ENCODE measurements at places on chromosomes 12 and 14.

- DNase-seq, result no peak
Observed at GRCh38 chr14:86788224-86788623, 1204.8 kb downstream of the GALC start.

GRCh38 chr12:121261398-121261797 lies 35.1 kb downstream of the CAMKK2 start:
- no peak for DNase-seq

- DNase-seq, result no peak
Observed at GRCh38 chr14:25136811-25137210, 86.9 kb upstream of the STXBP6 start.

GRCh38 chr14:24441485-24441884 lies 1.1 kb downstream of the SDR39U1 start:
- DNase-seq, result peak; percentile 57

DNA sequence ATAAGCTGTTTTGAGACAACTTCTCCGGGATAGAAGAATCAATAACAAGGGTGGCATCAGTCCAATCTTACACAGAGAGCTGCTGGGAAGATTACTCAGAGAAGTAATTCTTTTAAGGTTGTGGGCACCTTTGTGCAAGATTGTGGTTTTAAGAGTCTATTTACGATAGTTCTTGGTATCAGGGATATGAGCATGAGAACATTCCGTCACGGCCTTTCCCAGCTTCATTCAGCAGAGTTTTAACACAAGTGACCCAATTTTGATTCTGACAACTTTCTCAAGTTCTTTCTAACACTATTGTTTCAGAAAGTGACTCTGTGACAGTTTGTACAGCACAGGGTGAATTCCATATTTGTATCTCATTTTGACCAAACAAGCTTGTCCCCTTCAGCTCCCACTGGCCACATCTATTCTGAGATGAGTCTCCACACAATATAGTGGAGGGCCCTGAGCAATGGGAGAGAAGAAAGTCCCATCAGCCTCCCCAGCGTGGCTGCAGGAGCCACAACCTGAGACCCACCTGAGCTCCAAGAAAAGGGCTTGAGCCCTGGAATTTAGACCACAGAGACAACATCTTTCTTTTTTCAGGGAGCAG lies 869.2 kb downstream of the TMEM121 start:
- DNase-seq, result no peak

- no peak for DNase-seq
Observed at GRCh38 chr14:100715803-100716202, 10.9 kb upstream of the DLK1 start.

- no peak for DNase-seq
Observed at GRCh38 chr12:85713373-85713772, 122.8 kb downstream of the RASSF9 start.

- peak; percentile 3 for DNase-seq
Observed at GRCh38 chr12:117031843-117032592, 67.2 kb downstream of the TESC start.

- no peak for DNase-seq
Observed at GRCh38 chr14:96590190-96590864, 88.1 kb downstream of the PAPOLA start.

Data from right cardiac atrium (tissue), 5 donors.